ENCODE measurements at places on chromosomes 5 and 9. TPM values are rescaled to one million over a fixed set of nuclear protein-coding genes. Genes with fewer than 3 reads are reported as not detected.

Gene ZNF782
- total RNA-seq: 3.0 TPM

Gene C1QTNF3
- under 0.01 TPM for total RNA-seq

Gene FAM200C
- total RNA-seq: 2.2 TPM

Gene FCN2
- not detected for total RNA-seq

Gene SOX30
- total RNA-seq: not detected

Gene ANXA1
- total RNA-seq: 589 TPM

Gene PRDM9
- total RNA-seq: not detected

Gene CCL28
- 4.2 TPM for total RNA-seq

Gene LAMC3
- 2.1 TPM for total RNA-seq

Gene ANKRD18B
- 1.1 TPM for total RNA-seq

Gene TAF9
- total RNA-seq: 64.9 TPM

Gene TTLL11
- 6.1 TPM for total RNA-seq

Gene DMGDH
- 1.5 TPM for total RNA-seq

Gene APBA1
- 9.2 TPM for total RNA-seq

Gene PAEP
- not detected for total RNA-seq

All from placental pericyte (primary cell).